ENCODE measurements at places on chromosomes 6 and 20. TPM values are rescaled to one million over a fixed set of nuclear protein-coding genes. Genes with fewer than 3 reads are reported as not detected.

The TFAP2D gene
- total RNA-seq: not detected

The DLK2 gene
- 5.1 TPM for total RNA-seq

The WFDC5 gene
- not detected for total RNA-seq

The CST2 gene
- total RNA-seq: 0.25 TPM

The SYNJ2 gene
- total RNA-seq: 57.2 TPM

The ATP6V1G2 gene
- 0.72 TPM for total RNA-seq

The EYA4 gene
- 10.0 TPM for total RNA-seq

The GRIK2 gene
- 0.39 TPM for total RNA-seq

The APOBEC2 gene
- total RNA-seq: not detected

The GLP1R gene
- not detected for total RNA-seq

All from A549 treated with GW870086 at 1 μM for 4 hours (cell line).